ENCODE measurements at places on chromosomes 5 and 9. TPM values are rescaled to one million over a fixed set of nuclear protein-coding genes. Genes with fewer than 3 reads are reported as not detected.

DNA sequence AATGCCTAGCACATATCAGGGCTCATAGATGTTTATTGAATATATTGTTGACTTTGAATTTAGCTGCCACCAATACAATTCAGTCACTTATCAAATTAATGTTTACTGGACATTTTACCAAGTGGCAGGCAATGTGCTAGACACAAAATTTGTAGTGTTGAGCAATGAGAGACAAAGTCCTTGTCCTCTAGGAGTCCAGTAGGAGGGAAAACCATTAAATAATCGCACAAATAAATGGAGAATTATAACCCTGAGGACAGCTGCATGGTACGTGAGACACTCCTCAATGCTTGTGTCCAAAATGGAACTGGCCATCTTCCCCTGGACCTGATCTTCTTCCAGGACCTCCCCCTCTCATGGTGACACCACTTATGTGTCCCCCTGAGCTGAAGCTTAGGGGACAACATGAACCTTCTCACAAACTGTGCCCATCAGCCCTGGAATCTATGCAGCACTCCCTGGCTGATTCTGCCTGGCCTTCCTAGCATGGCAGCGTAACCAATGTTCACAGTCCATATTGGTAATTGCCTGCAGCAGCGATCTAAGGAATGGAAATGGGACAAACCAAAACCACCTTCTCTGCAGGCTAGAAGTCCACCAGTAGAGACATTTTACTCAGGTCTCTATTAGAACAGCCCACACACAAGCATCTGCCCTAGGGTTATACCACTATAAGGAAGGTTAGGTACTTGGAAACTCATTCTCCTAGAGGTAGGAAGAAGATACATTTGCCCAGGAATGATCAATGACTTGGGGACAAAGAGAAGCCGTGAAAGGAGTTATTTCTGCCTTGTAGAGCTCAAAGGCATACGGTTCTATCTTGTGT is 75.5 kb downstream of the FGF1 start:
- DNase-seq, result no peak

- no peak for DNase-seq
Measured at GRCh38 chr9:89922099-89922498, 317.3 kb downstream of the GADD45G start.

GRCh38 chr9:94176608-94177007 is 82.5 kb upstream of the ZNF169 start:
- no peak for DNase-seq

GRCh38 chr5:149322518-149322917 is 22.8 kb upstream of the GRPEL2 start:
- no peak for DNase-seq

- no peak for DNase-seq
Measured at GRCh38 chr5:57167201-57167600, 6.7 kb upstream of the GPBP1 start.

DNA sequence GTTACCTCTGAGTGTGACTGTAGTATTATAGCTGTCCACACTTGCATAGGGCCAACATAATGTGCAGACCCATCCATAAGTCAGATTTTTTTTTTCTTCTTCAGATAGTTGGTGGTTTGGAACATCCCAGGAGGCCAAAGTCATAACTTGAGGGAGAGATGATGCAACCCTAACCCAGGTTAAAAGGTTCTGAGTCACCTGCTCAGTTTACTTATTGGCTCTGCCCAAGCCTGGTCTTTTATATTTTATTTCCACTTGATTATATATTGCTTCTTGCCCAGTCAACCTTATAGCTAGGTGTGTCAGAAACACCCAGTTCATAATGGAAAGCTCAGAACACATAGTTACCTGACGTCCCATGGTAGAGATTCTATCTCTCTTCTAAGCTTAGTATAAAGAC is 113.1 kb upstream of the PCSK1 start:
- DNase-seq, result no peak

- no peak for DNase-seq
Measured at GRCh38 chr5:177339107-177339638, 12.3 kb downstream of the LMAN2 start.

GRCh38 chr9:77956555-77956954 is 75.1 kb downstream of the GNAQ start:
- DNase-seq, result no peak

- no peak for DNase-seq
Measured at GRCh38 chr9:133117271-133118178, 3.5 kb downstream of the RALGDS start.

DNA sequence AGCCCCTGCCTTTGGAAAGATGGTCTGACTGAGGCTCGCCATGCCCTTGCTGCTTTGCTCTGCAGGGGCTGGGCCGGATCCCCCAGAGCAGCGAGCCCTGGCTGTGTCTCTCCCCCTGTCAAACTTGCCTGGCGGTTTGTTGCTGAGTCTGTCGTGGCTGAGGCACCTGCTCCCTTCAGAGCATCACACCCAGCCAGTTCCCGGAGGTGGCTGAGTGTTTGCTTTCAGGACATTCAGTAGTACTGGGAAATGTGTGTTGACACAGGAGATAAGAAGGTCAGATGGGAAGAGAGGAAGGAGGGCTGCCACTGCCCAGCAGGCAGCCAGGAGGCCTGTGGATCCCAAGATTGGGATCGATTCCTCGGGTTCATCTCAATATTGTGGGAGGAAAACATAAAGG is 62.9 kb downstream of the GADD45G start:
- no peak for DNase-seq

- no peak for DNase-seq
Measured at GRCh38 chr5:18281947-18282581, 647.8 kb downstream of the TAF11L14 start.

GRCh38 chr5:17415321-17415758 is 82.7 kb upstream of the TAF11L2 start:
- no peak for DNase-seq

- no peak for DNase-seq
Measured at GRCh38 chr9:131403493-131403773, 9.5 kb downstream of the PRRC2B start.

DNA sequence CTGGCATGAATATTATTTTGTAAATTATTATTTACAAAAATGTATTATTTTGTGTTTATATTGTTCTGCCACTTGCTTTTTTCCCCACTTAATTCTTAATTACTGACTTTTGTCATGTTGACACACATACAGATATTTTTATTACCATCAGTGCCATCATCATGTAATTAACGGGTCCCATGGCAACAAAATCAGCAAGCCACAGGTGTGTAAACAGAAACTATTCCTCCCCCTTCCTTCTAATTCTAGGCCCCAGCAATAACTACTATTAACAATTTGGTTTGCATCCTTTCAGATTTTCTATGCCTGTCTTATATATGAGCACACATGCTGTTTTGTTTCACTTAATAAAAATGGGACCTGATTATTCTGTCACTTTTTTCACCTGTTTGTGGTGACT is 29.3 kb downstream of the CYFIP2 start:
- no peak for DNase-seq

- no peak for DNase-seq
Measured at GRCh38 chr5:173296737-173297676, 31.2 kb downstream of the STC2 start.

- DNase-seq, result no peak
Measured at GRCh38 chr9:127495884-127496555, 44.7 kb downstream of the LRSAM1 start.

- peak; percentile 42 for DNase-seq
Measured at GRCh38 chr9:87148331-87149104, 201.2 kb upstream of the GAS1 start.

DNA sequence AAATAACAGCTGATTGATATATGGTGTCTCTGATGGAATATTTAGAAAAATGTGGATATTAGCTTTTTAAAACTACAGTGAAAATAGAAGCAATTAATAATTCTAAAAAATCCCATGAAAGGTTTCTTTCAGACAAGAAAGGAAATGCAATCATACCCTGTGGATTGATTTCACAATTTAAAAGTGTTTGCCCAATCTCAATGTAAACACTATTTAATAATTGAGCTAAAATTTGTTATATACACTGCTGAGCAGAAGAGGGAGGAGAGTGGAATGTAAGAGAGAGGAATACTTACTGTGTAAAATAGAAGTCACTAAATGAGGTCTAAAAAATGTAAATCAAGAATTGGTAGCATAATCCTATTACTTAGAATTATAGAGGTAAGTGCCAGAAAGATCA is 76.9 kb downstream of the FEM1C start:
- no peak for DNase-seq

GRCh38 chr5:172556971-172557461 is 84.0 kb upstream of the NEURL1B start:
- DNase-seq, result no peak

DNA sequence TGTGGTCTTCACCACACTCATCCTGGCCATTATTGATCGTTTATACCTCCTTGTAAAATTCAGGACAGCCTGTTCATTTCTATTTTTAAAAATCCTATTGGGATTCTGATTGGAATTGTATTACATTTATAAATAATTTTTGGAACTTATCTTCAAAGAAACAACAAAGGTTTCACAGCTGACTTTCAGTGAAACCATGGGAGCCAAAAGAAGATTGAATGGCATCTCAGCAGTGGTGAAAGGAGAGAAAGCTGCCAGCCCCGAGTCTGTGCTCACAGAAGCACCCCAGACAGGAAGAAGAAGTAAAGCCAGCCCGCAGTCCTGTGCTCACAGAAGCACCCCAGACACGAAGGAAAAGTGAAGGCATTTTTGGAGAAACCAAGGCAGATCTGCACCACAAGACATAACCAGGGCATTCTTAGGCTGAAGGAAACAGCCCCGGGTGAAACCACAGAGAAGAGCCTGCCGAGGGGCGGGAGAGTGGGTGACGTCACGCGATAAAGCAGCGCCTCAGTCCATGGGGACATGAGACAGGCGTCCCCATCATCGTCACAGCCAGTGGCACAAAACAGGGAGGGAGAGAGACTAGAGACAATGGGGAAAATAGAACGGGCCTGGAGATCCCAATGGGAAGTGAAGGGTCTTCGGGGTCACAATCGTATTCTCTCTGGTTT is 42.5 kb upstream of the SLC9A3 start:
- no peak for DNase-seq

- no peak for DNase-seq
Measured at GRCh38 chr5:143434261-143435209, 31.0 kb upstream of the NR3C1 start.

- DNase-seq, result no peak
Measured at GRCh38 chr5:155753943-155754581, 572.9 kb upstream of the SGCD start.

DNA sequence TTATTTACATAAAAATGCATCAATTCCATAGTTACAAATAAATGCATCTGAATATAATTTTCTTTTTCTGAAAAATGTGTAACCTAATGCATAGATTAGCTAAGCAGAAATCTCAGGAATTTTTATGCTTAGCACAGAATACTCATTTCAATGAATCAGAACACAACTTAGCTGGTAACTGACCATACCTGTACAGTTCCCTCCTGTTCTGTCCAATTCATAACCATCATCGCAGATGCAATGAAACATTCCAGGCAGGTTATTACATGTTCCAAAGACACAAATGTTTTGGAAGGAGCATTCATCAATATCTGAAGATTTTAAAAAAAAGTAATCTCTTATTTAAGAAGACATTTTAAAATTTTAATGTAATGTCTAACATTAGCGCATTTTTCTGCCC is 219.4 kb downstream of the FBN2 start:
- DNase-seq, result no peak

DNA sequence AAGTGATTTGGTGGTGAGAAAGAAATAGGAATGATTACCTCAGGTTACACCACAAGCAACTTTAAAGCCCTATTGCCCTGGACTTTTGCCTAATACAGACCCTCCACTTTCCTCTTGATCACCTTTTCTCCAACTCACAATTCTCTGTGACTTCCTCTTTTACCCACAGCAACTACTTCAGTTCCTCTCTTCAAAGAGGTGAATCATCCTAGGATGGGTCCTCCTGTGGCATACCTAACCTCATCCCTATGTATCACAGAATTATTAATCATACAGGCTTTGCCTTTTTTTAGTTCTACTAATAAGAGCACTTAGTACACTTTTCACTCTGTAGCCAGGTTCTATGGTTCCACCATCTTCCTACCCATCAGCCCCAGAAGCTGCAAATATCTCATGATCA is 19.6 kb upstream of the INSL6 start:
- DNase-seq, result no peak

- peak; percentile 40 for DNase-seq
Measured at GRCh38 chr5:87541033-87541432, 128.3 kb upstream of the CCNH start.

Gene EGFLAM
- 56.6 TPM for total RNA-seq

Gene SLC36A2
- total RNA-seq, result not detected

Gene EXOSC2
- 27.7 TPM for total RNA-seq

Gene DRD1
- 0.13 TPM for total RNA-seq

Gene DNM1
- total RNA-seq, result 4.0 TPM

Gene LCN10
- total RNA-seq, result 3.5 TPM

All from omental fat pad (tissue), 4 donors.